ENCODE measurements at places on chromosomes 6 and 20. TPM values are rescaled to one million over a fixed set of nuclear protein-coding genes. Genes with fewer than 3 reads are reported as not detected.

The TFB1M gene
- 17.1 TPM for total RNA-seq

The MOCS1 gene
- total RNA-seq, result 1.5 TPM

The SOX4 gene
- 6.4 TPM for total RNA-seq

The ZKSCAN4 gene
- 2.9 TPM for total RNA-seq

The CST4 gene
- not detected for total RNA-seq

The BTN3A1 gene
- total RNA-seq, result 285 TPM

The SAMD5 gene
- total RNA-seq, result not detected

The GTSF1L gene
- total RNA-seq, result not detected

The TULP1 gene
- total RNA-seq, result not detected

The DDX27 gene
- total RNA-seq, result 75.9 TPM

The SIGLEC1 gene
- 0.30 TPM for total RNA-seq

The GHRH gene
- total RNA-seq, result not detected

The BPIFB4 gene
- not detected for total RNA-seq

The OR2H2 gene
- total RNA-seq, result not detected

The TCP11 gene
- total RNA-seq, result not detected

The CAGE1 gene
- total RNA-seq, result 0.70 TPM

The VNN1 gene
- total RNA-seq, result 1.6 TPM

The HRH3 gene
- not detected for total RNA-seq

The CLIC1 gene
- total RNA-seq, result 355 TPM

The RSPH4A gene
- total RNA-seq, result 0.64 TPM

The SYNDIG1 gene
- total RNA-seq, result not detected

The CST7 gene
- total RNA-seq, result 590 TPM

The ABRACL gene
- 36.4 TPM for total RNA-seq
